ENCODE measurements at places on chromosomes 6 and 20.

GRCh38 chr20:6718662-6719368 is 48.7 kb upstream of the BMP2 start:
- DNase-seq, result no peak

DNA sequence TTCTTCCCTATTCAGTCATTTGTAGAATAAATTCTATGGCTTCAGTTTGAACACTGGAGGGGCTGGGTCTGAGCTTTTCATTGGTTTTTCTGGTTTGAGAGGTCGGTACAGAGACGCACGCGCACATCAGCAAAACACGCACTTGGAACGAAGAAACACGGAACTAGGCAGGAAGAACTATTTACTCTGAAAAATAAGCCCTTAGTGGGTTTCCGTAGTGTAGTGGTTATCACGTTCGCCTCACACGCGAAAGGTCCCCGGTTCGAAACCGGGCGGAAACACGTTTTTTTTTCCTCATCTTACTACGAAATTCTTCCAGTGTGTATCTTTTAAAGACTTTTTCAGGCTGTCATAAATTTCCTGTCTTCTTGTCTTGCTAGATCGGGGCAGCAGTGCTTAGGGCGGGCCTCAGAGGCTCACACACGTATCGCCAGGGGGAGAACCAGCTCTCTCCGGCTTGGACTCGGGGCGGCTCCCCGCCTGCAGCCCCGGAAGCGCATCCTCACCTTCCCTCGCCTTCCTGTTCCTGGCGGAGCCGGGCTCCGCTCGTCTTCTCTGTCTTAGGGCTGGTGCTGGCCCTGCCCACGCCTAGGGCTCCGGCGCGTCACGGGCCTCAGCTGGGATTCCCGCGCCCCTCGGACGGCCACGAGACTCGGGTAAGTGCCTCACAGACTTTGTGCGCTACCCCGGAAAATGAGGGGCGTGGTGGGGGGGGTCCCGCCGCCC is at the start of gene HMGN4:
HMGN4 (plus strand) TSS at position 521 of the 726 bp plus-strand sequence. CDS start 6,841 bp downstream, outside the sequence.
- DNase-seq, result peak; percentile 89

DNA sequence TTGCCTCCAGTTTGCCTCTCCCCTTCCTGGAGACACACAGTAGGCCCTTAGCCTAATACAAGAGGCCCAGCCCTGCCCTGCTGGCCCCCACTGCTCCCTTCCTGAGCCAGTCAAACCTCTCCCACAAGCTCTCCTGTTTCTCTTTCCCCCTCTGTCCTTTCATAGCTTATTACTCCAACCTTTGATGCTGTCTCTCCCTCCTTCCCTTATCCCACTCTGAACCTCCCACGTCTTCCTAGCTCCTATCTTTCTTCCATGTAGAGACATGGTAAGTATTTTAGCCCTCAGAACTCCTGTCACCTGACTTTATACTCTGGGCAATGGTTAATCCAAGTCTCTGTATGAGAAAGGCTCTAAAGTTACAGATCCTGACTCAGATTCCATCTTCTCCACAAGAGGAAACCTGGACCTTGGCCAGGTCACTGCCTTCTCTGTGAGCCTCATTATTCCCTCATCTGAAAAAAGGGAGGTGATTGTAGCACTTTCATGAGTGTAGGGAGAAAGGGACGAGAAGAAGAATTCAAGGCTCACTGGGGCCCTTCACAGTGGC is 6.7 kb downstream of the TGIF2 start:
- DNase-seq, result no peak

GRCh38 chr20:41411391-41411847 is 44.8 kb upstream of the EMILIN3 start:
- DNase-seq, result no peak

GRCh38 chr20:17562804-17563305 is 7.0 kb upstream of the DSTN start:
- DNase-seq, result no peak
